ENCODE measurements at places on chromosomes 6 and 20.

- no peak for DNase-seq
Observed at GRCh38 chr6:37620519-37620918, 77.2 kb downstream of the MDGA1 start.

DNA sequence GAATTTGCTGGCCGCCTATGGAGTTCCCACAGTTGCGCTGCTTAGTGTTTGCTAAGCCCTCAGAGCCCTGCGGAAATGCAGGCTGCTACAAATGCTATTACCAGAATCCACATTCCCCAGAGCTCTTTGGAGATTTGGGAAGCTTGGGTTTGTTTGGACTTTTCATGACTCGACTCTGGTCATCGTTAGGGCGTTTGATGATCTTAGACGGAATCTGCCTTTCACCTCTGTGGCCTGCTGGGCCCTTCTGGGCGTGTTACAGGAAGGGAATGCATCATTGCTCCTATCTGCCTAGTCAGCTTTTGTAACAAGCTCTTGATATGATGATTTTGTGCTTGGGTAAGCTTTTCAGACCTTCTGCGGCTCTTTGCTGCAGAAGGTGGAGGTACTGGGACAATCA, 50.8 kb downstream of the EYA2 start:
- DNase-seq: no peak

- no peak for DNase-seq
Observed at GRCh38 chr6:13048113-13048512, 280.2 kb downstream of the TBC1D7 start.

DNA sequence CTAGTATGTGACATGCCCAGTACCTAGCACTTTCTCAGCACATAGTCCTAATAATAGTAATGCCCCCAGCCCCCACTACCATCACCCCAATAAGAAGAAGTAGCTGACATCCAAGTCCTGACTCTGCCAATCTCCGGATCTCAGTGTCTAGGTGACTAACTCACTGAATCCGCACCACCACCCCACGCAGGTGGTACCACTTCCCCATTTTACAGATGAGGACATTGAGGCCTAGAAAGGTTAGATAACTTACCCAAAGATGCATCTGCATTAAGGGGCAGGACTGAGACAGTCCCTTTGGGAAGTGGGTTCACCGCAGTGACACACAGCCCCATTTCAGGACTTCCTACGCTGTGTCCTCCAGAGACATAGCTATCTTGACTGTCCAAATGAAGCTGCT, 241.2 kb downstream of the TFAP2C start:
- DNase-seq: no peak

DNA sequence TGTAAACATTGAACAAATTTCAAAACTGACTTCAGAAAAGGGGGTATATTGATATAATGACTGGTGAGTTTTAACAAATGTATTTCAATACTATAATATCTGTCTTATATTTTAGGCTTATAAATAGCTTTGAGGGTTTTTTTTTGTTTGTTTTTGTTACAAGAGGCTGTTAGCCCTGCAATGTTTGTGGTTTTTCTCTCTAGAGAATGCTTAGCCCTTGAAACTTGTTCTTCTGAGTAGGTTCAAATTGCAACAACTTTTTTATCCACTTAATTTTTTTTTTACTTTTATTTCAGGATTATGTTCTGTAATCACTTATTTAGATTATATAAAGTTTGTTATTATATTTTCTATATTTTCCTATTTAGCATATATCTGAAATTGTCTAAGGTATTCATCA, 333.2 kb downstream of the RIMS1 start:
- DNase-seq: no peak

- peak; percentile 46 for DNase-seq
Observed at GRCh38 chr20:32984196-32984595, 20.0 kb downstream of the SUN5 start.

- no peak for DNase-seq
Observed at GRCh38 chr6:33673851-33674250, 37.6 kb downstream of the UQCC2 start.

DNA sequence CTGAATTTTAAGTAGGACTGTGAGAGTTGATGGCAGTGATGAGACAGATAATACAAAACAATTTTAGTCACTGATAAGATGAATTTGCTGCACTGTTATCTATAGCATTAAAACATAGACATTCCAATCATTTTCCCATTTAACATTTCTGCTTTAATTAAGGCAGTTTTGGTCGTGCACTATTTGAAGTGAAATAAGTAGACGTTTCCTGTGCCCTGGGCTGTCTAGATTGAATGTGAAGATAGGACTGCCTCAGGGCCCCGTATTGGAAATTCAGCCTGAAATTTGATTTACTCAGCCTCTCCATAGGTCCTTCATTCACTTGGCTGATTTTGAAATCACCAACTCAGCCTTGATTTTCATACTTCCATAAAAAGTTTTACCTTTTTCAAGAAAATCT, 48.3 kb downstream of the ARID1B start:
- no peak for DNase-seq

DNA sequence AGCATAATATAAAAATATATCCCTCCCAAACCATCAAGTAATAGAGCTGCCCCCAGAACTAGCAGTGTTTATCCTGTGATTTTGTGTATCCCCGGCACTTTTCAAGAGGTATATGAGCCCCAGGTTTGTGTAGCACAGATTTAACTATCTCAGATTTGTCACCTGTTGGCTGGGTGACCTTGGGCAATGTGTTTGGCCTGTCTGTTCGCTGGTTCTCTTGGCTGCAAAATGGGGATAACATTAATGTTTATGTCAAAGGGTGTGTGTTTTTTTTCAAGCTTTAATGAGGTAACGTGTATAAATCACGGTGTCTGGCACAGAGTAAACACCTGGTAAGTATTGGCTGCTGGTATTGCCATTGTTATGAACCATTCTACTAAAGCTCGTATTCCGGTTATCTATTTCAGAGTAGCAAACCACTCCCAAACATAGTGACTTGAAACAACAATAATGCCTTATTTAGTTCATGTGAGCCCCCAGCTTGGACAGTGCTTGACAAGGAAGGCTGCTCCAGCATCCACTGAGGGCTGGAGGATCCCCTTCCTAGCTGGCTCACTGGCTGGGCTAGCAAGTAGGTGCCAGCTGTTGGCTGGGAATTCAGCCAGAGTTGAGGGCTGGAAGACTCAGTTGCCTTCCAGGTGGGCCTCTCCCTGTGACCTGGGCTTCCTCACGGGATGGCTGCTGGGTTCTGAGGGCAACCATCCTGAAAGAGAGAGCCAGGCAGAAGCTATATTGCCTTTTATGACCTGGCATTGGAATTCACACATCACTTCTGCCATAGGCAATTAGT, 36.2 kb downstream of the PDRG1 start:
- no peak for DNase-seq

- no peak for DNase-seq
Observed at GRCh38 chr20:2817891-2818595, 1.9 kb downstream of the TMEM239 start.

DNA sequence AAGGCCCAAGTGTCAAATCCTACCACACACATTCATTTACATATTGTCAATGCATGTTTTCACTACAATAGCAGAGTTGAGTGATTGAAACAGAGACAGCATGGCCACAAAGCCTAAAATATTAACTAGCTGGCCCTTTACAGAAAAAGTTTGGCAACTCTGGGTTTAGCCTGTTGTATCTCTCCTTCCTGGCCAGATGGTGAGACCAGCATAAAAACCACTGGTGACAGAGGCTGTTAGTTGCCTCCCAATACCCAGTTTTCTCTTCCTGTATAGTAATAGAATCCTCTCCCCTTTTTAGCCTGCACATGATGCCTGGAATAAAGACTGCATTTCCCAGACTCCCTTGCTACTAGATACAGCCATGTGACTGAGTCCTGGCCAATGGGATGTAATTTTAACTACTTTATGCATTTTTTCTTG, 100.0 kb upstream of the TAB2 start:
- DNase-seq: no peak

DNA sequence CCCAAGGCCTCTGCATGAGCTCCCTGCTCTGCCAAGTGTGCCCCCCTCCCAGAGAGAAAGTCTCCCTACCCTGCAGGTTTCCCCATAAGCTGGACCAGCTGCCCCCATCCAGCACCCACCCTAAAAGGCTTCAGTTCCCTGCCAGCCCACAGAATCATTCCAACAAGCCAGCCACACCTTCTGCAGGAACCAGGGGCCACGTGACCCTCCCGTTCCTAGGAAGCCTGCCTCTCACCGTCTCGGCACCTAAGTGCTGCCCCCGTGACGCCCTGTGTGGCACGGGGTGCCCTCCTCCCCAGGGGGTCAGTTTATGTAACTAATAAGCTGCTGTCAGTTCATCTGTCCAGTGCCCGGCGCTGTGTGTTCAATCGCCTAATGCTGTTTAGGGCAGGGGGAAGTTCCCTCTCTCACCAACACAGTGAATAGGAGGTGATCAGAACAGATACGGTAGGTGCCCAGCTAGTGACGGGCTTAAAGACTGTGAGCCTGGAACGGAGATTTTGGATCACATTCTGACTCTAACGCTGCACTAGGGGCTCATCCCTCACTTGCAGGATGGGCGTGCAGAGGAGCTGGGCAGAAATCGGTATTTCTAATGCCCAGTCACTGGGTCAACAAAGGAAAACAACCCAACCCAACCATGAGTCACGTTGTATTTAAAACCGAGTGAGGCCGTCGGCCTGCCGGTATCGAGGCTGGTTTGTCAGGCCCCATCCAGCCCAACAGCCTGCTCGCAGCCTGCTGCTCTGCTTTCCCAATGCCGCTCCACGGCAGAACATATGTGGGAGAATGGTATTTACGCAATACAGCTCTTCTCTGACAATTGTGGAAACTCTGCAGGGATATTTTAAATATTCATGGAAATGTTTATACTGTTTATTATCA, 56.0 kb downstream of the RAMACL start:
- DNase-seq: no peak

- DNase-seq: no peak
Observed at GRCh38 chr6:39416026-39416425, 93.5 kb upstream of the KCNK16 start.

- DNase-seq: no peak
Observed at GRCh38 chr6:149246691-149247384, 70.7 kb upstream of the TAB2 start.

- DNase-seq: peak; percentile 90
Observed at GRCh38 chr6:28080631-28081485, 490 bp downstream of the ZNF165 start.

- DNase-seq: no peak
Observed at GRCh38 chr6:8321671-8322404, 113.5 kb downstream of the SLC35B3 start.

GRCh38 chr20:475463-476357, 13.4 kb upstream of the TBC1D20 start:
- no peak for DNase-seq

DNA sequence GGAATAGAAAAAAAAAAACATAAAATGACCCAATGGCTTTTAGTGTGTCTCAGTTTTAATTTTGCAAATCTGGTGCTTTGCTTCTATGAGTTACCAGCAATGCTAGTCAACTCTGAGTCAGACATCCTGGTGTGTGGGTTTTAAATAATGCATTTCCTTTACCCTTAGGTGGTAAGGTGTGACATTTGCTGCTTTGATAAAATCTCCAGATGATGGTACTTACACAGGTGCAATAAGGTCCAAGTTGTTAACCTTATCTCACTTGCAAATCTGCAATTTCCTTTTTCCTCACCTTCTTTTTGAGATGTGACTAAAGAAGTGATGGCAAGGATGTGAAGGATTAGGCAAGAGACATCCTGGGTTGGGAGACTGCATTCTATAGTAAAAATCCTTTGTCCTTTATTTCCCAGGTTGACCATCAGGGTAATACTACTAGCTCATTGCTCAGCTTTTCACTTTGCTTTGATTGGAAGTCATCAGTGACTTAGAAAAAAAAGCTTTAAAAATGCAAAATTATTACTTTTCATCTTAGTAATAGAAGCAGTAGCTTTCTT, 818.5 kb upstream of the FLRT3 start:
- no peak for DNase-seq

DNA sequence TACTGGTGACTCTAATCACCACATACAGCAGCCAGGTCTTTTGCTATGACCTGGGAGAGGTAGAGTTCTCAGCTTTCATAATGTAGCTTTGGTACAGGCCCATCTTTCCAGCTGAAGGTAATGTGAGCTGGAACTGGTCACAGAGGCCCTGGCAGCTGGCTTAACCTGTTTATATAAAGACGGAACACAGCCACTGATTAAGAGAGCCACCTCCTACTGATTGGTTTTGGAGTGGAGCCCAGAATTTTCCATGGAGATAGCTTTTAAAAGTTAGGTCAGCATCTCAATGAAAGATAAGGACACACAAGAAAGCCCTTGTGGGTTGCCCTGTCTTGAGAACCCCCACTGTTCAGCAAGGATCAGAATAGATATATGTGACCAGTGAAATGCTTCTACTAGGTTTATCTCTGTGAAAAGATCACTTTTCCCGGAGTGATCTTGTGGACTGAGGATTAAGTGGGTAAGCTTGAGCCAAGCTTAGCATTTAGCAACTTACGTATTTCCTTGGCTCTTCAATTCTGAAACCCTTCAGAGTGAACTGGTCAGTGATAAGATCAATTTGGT, 213.7 kb upstream of the CITED2 start:
- DNase-seq: peak; percentile 35

GRCh38 chr6:120274547-120274946, 925.0 kb upstream of the MAN1A1 start:
- DNase-seq: no peak

DNA sequence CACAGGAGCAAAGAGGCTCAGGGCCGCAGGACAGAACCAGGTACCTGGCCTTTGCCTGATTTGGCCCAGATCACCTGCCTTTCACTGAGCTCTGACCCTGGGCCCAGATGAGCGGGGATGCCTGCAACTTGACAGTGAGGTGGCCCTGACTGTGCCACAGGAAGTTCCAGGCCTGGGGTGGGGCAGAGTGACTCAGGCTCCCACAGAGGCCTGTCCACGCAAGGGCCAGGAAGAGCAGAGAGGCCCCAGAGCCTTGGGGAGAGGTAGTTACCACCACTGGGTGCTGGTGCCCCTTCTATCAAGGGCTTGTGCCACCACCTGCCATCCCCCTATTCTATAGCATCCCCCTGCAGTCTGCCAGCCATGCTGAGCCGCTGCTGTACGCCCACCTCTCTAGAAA, 4.1 kb upstream of the NOL4L start:
- DNase-seq: no peak

DNA sequence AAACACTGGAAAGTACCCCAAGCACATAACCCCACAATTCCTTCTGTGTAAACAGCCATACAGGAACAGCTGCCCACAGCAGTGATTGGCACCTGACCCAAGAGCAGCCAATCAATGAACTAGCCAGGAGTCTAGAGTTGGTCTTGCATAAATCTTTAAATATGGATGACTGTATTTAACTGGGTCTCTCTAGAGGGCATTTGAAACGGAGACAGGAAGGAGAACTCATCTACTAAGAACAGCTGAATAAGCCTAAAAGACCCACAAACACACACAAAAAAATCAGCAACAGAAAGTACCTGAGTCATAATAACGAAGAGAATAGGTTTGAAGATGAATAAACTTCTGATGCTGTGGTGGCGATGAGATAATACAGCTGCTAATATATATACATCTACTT, 49.0 kb upstream of the ASF1A start:
- no peak for DNase-seq

GRCh38 chr6:84260926-84261325, 33.5 kb upstream of the CEP162 start:
- no peak for DNase-seq

DNA sequence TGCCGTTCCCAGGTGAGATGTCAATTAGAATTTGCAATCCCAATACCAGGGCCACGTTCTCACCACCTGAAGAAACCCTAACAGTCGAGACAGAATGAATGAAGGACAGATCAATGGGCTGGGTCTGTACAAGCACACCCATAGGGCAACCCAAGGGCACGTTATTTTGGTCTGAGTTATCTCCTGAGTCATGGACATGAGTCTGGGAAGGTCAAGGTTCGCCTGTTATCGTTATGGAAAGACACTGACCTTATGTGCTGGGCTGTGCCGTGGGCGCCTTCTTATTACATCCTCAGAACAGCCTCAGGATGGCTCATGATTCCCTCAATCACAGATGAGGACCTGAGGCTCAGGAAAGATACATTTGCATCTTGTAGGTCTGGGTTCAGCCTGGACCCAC, 175.0 kb upstream of the SULF2 start:
- DNase-seq: no peak

Measured in iPS-NIHi11 (cell line).